ENCODE measurements at places on chromosomes 12 and 14. TPM values are rescaled to one million over a fixed set of nuclear protein-coding genes. Genes with fewer than 3 reads are reported as not detected.

DNA sequence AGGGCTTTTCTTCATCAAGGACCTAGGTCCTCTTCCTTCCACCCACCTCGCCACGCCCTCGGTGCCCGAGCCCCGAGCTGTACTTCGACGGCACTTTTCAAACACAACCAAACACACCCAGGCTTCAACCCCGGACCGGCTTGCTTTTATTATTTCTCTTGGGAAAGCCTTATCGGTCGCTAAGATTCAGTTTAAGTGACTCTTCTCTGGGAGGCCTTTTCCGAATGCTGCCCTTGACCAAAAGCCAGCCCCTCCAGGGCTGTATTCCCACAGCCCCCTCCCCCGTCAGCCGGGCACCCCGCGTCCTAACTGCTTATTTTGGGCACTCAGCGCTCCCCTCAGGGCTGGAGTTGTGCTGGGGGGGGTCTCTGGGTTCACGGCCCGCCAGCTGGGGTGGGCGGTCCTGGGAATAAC is 644 bp upstream of the PPP4R4 start:
- peaks cover 38% of the 10 kb centered on the region for H3K4me1 ChIP-seq
- DNase-seq = peak; percentile 52
- peak overlapping the region; percentile 39 for H3K27ac ChIP-seq
- H3K36me3 ChIP-seq = peaks cover 6% of the 10 kb centered on the region
- H3K27me3 ChIP-seq = peaks cover 5% of the 10 kb centered on the region

Gene MYO1H
- total RNA-seq = not detected

Gene TNFAIP2
- 1.7 TPM for total RNA-seq

- no peaks in the 10 kb centered on the region for H3K36me3 ChIP-seq
- no peak overlapping the region for H3K27ac ChIP-seq
- H3K4me1 ChIP-seq = no peaks in the 10 kb centered on the region
- peaks cover 14% of the 10 kb centered on the region for H3K27me3 ChIP-seq
Measured at GRCh38 chr14:59566725-59567124, 9.9 kb downstream of the CCDC175 start.

DNA sequence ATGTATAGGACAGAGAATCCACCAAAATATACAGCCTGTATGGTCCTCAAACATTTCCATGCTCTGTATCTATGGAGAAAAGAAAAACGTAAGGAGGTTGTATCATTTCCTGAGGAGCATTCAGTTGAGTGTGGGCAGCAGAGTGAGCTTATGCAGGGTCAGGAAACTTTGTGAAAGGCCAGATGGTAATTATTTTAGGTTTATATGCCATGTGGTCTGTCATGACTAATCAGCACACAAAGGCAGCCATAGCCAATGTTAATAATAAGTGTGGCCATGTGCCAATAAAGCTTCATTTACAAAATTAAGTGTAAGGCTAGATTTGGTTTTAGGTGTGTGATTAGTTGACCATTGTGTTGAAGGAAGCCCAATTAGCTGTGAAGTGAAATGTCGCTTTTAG is 33.2 kb upstream of the A2M start:
- H3K36me3 ChIP-seq = peaks cover 7% of the 10 kb centered on the region
- no peak overlapping the region for H3K4me3 ChIP-seq
- no peak overlapping the region for H3K27ac ChIP-seq
- peaks cover 12% of the 10 kb centered on the region for H3K4me1 ChIP-seq
- H3K27me3 ChIP-seq = no peaks in the 10 kb centered on the region

Gene NINJ2
- 5.7 TPM for total RNA-seq

DNA sequence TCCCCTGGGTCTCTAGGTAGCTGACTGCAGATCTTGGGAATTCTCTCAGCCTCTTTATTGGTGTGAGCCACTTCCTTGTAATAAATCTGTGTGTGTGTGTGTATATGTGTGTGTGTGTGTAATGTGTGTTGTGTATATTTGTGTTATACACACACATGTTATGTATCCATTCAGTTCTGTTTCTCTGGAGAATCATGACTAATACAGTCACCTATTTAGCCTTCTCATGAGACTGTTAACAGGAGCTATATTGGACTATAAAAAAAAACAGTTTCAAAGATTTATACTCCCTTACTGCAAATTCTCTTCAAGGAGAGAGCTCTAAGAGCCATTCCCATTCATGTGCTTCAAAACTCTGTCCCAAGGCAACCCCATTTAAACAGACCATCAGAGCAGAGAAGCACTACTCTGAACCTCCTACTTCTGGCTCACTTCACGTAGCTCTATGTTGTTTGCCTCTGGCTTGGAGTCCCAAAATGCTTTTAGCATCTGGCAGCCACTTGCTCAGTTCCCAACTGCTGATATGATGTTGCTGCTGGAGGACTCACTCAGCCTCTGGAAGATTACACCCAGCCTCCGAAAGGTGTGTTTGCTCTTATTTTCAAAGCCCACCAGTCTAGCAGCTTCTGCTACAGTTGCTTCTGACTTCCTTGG is 48.7 kb upstream of the KITLG start:
- H3K27me3 ChIP-seq = peaks cover 5% of the 10 kb centered on the region
- no peak for DNase-seq
- no peak overlapping the region for H3K27ac ChIP-seq
- H3K36me3 ChIP-seq = no peaks in the 10 kb centered on the region

GRCh38 chr12:69509308-69509736 is 39.1 kb downstream of the FRS2 start:
- peak overlapping the region; percentile 40 for H3K27ac ChIP-seq
- DNase-seq = no peak
- H3K36me3 ChIP-seq = peaks cover 2% of the 10 kb centered on the region
- peaks cover 52% of the 10 kb centered on the region for H3K4me1 ChIP-seq
- no peaks in the 10 kb centered on the region for H3K27me3 ChIP-seq

- peaks cover 69% of the 10 kb centered on the region for H3K4me1 ChIP-seq
- H3K4me3 ChIP-seq = no peak overlapping the region
- H3K27me3 ChIP-seq = no peaks in the 10 kb centered on the region
Measured at GRCh38 chr14:68286667-68287066, 467.1 kb downstream of the RAD51B start.

- peaks cover 10% of the 10 kb centered on the region for H3K27me3 ChIP-seq
- no peaks in the 10 kb centered on the region for H3K36me3 ChIP-seq
- peak; percentile 47 for DNase-seq
- H3K27ac ChIP-seq = no peak overlapping the region
- no peak overlapping the region for H3K4me3 ChIP-seq
- H3K4me1 ChIP-seq = no peaks in the 10 kb centered on the region
Measured at GRCh38 chr12:57983146-57983857, 41.9 kb downstream of the ATP23 start.

GRCh38 chr12:31962076-31962475 is 2.9 kb downstream of the RESF1 start:
- no peak for DNase-seq
- H3K36me3 ChIP-seq = peaks cover 68% of the 10 kb centered on the region
- peaks cover 79% of the 10 kb centered on the region for H3K4me1 ChIP-seq
- no peaks in the 10 kb centered on the region for H3K27me3 ChIP-seq
- H3K4me3 ChIP-seq = peak overlapping the region; percentile 89

- H3K4me1 ChIP-seq = peaks cover 12% of the 10 kb centered on the region
- no peak overlapping the region for H3K4me3 ChIP-seq
- H3K27me3 ChIP-seq = peaks cover 22% of the 10 kb centered on the region
- peak; percentile 45 for DNase-seq
Measured at GRCh38 chr12:101935890-101936746, 58.7 kb downstream of the DRAM1 start.
